ENCODE measurements at places on chromosomes 7 and 10.
A peak's percentile ranks its signal among the peaks of the same experiment; 100 is the strongest.

DNA sequence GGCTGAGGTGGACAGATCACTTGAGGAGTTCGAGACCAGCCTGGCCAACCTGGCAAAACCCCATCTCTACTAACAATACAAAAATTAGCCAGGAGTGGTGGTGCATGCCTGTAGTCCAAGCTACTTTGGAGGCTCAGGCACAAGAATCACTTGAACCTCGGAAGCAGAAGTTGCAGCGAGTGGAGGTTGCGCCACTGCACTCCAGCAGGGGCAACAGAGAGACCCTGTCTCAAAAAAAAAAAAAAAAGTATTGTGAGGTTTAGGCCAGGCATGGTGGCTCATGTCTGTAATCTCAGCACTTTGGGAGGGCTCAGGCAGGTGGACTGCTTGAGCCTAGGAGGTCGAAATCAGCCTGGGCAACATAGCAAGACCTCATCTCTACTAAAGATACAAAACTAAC lies 16.0 kb downstream of the TET1 start:
- DNase-seq: no peak

DNA sequence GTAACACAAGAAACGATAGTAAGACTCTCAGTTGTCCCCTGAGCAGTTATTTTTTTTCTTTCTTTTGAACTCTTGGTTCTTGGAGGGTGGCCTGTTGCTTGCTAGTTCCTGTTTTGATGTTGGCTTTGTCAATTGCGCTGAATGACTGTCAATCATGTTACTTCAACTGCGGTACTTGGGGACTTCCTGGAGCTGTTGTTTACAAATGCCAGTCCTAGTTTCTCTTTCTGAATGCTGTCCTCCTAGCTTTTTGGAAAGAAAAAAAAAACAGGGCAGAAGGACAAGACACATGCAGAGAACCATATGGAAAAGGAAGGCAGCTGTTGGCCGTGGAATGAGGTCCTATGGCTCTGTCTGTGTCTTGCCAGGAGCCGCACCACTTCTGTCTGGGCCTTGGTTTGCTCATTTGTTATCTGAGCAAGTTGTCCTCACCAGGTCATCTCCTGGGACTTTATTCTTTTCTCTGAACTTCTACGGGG lies 7.0 kb upstream of the PDCD4 start:
- peak; percentile 65 for DNase-seq

DNA sequence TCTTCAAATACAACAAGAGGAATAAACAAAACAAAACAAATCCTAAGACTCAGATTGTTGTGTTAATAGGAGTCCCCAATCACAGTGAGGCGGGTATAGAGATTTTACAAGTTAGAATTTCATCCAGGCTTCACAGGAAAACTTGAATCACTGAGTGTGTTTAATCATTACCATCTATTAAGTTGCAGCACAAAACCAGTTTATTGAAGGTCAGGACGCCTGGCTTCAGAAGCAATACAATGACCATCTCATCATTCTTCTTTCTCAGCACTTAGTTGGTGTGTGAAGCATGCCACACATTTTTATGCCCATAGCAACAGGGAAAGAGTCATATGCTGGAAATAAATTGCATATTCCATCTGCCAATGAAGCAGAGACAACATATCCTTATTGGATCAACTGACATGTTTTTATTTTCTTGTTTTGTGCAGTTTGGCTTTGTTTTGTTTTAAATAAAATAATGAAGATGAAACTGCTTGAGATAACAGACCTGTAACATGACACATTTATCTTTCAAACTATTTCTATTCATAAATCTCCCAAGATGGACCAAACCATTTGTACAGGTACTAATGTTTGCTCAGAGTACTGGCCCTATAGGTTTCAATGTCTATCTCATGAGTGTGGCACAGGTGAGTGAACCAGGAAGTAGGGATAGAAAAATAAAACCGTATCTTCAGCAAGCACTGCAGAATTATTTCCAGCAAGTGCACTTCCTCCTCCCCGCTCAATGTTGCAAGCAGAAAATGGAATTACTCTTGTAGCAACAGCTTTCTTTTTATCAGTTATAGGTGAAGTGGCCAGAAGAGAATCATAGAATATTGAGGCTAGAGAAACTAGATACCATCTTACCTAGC lies 40.4 kb downstream of the TAC1 start:
- DNase-seq: no peak

GRCh38 chr10:30034433-30035137 lies 24.8 kb downstream of the JCAD start:
- DNase-seq: no peak

DNA sequence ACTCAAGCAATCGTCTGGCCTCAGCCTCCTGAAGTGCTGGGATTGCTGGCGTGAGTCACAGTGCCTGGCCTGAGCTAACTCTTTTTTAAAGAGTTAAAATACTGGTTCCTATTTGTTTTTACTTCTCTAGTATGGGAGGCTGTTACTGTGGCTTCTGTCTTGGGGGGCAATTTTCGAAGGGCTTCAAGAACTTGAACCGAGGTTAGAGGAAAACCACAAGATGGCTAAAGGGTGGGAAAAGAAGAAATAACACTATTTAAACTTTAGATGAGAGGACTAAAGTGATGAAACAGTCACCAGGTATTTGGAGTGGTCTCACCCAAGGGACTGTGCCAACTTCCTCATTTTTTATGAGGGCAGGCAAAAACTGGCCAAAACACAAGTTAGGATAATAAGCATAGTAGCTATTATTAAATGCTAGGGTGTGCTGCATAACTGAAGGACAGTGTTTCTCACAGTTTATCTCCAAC lies 17.8 kb downstream of the MET start:
- no peak for DNase-seq

DNA sequence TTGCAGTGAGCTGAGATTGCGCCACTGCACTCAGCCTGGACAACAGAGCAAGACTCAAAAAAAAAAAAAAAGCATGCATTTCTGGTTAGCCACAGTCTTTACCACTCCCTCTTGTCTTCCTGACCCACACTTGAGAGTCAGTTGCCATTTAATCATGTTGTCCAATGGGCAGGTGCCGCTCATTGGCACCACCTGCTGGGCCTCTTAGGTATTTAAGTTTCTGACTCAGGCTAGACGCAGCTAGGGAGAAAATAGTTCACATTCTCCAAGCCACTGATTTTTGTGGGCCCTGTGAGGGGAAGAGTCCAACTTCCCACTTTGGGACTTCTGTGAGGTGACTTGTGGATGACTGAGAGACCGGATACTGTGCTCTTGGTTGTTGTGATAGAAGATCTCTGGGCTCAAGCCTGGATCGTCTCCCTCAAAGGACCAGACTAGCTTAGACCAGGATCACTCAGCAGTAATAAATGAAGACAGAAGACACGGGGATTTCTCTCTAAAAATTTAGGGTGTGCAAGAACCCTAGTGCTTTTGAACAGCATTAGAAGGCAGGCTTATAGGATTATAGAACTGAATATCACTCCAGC lies 26.8 kb upstream of the SORCS3 start:
- peak; percentile 51 for DNase-seq
